Lung microvascular endothelial cell (primary cell): ENCODE measurements at places on chromosomes 4 and X. TPM values are rescaled to one million over a fixed set of nuclear protein-coding genes. Genes with fewer than 3 reads are reported as not detected.
A peak's percentile ranks its signal among the peaks of the same experiment; 100 is the strongest.

- peak; percentile 63 for DNase-seq
Observed at GRCh38 chrX:26918631-26919030, 544.5 kb downstream of the PPP4R3C start.

DNA sequence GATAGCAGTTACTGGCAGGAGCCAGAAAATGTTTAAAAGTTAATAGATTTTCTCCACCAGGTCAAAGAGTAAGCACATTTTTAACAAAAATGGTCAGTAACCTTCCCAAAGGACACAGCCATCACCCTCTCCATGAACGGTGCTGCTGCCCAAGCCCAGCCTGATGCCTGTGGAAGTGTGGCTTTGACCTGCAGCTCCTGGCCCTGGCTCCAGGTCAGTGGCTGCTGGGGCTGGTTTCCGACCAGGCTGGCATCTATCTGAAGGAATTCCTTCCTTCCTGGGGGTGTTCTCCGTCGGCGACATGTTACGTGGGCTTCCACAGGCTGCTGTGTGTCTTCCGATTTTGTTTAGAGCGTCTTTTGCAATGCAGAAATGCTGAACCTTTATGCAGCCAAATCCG is 61.7 kb downstream of the ACOX3 start:
- no peak for DNase-seq

- no peak for DNase-seq
Observed at GRCh38 chr4:109912706-109913595, at the start of gene EGF. Gene EGF, plus strand, starts transcription at chr4:109912883. Its CDS starts 453 bp downstream, at chr4:109913336.

GRCh38 chrX:15151267-15152186 is 118.4 kb downstream of the ASB9 start:
- DNase-seq, result peak; percentile 56

- DNase-seq, result peak; percentile 24
Observed at GRCh38 chr4:89307446-89308160, at the start of gene GPRIN3. Gene GPRIN3, minus strand, starts transcription at chr4:89307800. Its CDS starts 57,690 bp downstream, at chr4:89250110.

DNA sequence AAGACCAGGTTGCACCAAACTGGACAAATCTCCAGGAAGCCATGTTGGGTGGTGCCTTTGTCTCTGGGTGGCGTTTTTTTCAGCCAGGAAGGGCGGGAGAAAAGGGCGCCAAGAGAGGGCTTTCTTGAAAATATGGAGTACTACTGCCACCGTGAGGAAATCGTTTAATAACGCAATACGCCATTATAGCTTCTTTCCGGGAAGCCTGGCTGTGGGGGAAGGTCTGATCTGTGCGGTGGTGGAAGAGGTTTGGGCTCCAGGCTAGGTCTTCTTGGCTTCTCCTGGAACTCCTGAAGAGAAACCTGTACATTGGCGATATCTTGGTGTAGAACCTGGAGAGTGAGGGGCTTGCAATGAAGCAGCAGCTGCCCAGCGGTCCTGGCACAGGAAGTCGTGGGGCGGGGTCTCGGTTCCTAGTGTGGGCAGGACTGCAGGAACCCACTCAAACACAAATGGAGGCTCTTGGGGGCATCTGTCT is 202.7 kb downstream of the OR13H1 start:
- DNase-seq, result peak; percentile 61

MTNR1A gene
- total RNA-seq, result not detected in 2 replicates

ODAPH gene
- total RNA-seq, result not detected in 2 replicates

PABPC1L2B gene
- total RNA-seq, result not detected in 2 replicates

DNA sequence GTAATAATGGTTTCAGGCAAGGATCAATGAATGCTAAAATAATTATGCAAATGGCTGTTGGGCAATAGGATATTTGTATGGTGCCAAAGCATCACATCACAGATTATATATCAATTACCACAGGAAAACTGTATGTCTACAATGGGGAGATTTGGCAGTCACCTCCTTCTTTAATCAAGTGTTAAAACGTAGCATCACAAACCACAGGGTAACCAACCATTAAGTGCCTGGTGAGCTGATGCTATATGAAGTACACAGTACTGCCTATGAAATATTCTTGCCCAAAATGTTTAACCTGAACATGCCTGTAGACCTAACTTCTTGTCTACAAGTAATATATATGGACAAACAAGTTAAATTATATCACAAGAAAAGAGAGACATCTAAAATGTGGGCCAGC is 25.3 kb downstream of the MECP2 start:
- no peak for DNase-seq

C4orf50 gene
- under 0.01 TPM in 2 replicates for total RNA-seq

- DNase-seq, result no peak
Observed at GRCh38 chr4:91622925-91623602, 680.7 kb upstream of the GRID2 start.

SSX1 gene
- not detected in 2 replicates for total RNA-seq

DNA sequence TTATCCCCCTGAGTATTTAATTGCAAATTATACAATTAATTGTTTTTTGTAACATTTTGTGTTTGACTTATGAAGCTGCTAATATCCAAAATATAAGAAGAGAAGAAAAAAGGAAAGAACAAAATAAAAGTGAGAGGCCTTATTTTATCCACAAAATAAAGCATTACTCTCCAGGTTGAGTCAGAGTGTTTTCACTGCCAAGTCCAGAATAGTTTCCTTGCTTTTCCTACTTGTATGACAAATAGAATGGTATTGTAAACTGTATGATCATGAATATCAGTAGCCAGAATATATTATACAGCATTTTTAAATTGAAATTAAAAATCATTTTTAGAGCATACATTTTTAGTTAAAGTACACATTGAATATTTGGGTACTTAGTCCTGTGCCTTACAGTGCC is 237.8 kb downstream of the NDST4 start:
- DNase-seq, result no peak

GRCh38 chr4:124337874-124338273 is 374.7 kb downstream of the ANKRD50 start:
- DNase-seq, result no peak

GABRE gene
- total RNA-seq, result 7.6 and 20.0 TPM in 2 replicates

GRCh38 chr4:47852136-47852535 is 14.3 kb upstream of the CORIN start:
- DNase-seq, result peak; percentile 87

DNA sequence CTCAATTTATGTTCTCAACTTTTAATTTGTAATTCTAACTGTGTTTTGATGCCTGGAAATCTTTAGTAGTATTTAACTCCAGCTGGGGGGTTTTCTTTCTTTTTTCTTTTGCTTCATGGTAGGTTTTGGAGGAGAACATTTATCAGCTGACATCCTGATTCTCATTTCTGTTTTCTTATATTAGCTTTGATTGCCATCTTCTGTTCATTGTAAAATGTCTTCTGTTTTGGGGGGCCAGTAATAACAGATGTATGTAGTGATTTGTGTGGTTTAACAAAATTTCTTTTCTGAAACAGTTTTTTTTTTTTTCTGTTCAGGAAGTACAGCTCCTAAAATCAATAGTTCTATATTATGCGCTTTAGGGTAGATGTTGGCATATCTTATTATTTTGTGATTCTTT is 182.2 kb downstream of the GABRB1 start:
- DNase-seq, result no peak
